Retina (tissue), 1 donor: ENCODE measurements at places on chromosomes 6 and 20.

- DNase-seq: peak; percentile 11
These were observed 95.7 kb downstream of the SHLD1 start for GRCh38 chr20:5845681-5846615.

- DNase-seq: no peak
These were observed 2.0 kb downstream of the NCOA3 start for GRCh38 chr20:47503685-47504084.

GRCh38 chr6:8483650-8484049 is 48.3 kb upstream of the SLC35B3 start:
- no peak for DNase-seq

- DNase-seq: peak; percentile 49
These were observed at the start of gene CRIP3 for GRCh38 chr6:43308101-43308989. TSS of gene CRIP3 (minus strand) at chr6:43308826. CDS start at chr6:43308792, 34 bp downstream.

DNA sequence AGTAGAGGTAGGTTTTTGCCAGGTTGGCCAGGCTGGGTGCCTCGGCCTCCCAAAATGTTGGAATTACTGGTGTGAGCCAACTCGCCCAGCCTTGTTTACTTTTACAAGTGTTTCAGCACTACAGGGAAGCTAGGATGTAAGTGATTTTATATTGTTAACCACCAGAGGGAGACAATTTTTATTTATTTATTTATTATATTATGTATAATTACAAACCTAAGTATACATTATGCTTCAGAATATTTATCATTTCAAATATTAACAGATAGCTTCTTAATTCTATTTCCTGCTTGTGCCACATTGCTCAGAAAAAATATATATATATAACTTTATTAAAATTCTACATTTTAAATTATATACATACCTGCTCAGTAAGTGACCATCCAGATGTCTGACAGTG is 9.8 kb downstream of the MMUT start:
- DNase-seq: no peak

DNA sequence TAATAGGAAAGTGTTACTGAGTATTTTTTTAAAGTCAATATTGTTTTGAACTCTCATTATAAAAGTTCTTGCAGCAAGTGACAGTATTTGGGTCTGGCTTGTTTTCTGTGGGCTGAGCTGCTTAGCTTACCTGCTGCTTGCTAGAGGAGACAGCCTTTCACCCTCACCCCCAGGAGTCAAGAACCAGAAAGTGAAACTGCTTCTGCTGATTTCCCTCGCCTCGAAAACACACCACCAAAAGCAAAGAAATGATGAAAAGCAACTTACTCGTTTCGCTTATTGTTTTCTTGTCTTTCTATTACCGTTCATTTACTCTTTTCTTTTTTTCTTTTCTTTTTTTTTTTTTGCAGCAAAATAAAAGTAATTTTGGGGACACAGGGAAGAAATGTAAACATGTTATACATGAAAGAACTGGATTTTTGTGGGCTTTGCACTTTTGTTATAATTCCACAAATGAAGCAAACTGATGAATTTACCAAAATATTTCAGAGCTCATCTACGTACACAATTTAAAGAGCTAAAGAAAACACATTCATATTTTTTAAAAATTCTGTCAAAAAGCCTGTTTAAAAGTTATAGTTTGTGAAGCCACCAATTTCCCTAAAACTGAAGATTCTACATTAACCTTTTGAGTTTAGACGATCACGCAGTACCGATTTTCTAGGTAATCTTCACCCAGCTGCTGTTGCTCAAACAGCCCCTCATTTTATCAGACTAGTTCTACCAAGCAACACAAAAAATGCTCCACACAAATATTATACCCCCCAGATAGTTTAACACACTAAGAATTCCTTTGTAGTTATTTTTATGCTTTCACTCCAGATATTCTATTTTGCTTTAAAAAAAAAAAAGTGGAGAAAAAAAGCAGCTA is 1.7 kb downstream of the SCML4 start:
- DNase-seq: no peak

DNA sequence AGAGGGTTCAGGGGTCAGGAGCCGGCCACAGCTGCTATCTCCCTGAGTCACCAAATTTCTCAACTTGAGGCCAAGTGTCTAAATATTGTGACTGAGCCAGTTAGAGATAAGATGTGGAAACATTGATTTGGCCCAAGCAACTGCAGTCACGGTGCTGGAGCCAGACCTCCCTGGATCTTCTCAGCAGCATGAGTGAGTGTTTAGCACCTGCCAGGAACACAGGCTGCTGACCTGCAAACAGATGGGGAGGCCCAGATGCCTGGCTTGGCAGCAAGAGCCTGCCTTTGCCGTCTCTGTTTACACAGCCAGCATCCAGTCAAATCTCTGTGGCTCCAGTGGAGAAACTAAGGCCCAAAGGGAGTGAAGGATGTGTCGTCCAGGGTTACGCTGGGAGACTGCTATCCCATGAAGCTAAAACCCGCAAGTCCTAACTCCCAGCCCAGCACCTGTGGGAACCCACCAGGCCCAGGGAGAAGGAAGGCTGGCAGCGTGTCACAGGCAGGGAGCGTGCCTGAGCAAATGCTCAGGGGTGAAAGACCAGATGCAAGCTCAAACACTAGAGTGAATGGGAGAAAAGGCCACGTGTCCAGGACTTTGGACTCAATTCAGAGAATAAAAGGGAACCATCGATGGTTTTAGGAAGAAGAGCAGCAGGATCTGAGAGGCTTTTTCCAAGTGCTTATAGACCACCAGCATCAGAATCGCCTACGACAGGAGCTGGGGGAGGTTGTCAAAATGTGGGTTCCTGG is 15.9 kb upstream of the PTGIS start:
- DNase-seq: no peak

DNA sequence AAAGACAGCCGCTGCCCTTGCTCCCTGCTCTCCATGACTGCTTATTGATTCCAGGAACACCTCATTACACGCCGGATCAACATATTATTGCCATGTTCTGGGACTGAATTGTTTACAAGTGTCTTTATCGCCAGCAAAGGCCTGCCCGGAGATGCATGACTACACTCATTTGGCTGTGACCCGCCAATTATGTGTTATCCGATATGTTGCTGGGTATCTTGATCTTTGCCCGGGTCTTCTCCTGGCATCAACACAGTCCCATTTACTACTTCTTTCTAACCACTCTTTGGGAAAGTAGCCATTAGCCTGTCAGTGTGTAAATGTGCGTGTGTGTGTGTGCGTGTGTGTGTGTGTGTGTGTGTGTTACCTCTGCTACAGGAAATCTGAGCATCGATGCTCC is 15.4 kb downstream of the LINC00237 start:
- DNase-seq: peak; percentile 46

- no peak for DNase-seq
These were observed 48.4 kb downstream of the DHX35 start for GRCh38 chr20:39010496-39010895.

DNA sequence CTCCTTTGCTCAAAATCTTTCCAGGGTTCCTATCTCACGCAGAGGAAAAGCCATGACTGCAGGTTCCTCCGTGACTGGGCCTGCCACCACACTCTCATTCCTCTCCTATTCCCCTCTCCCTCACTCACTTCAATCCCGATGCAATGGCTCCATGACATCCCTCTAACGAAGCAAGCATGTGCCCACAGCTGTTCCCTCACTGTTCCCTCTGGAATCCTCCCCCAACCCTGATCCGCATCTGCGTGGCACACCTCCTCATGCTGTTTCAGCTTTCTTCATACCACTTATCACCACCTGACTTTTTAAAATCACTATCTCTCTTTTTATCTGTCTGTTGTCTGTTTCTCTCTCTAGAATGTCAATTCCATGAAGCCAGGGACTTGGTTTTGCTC is 25.5 kb downstream of the ANGPT4 start:
- peak; percentile 49 for DNase-seq

- no peak for DNase-seq
These were observed 145.8 kb downstream of the INSM1 start for GRCh38 chr20:20513720-20514119.

DNA sequence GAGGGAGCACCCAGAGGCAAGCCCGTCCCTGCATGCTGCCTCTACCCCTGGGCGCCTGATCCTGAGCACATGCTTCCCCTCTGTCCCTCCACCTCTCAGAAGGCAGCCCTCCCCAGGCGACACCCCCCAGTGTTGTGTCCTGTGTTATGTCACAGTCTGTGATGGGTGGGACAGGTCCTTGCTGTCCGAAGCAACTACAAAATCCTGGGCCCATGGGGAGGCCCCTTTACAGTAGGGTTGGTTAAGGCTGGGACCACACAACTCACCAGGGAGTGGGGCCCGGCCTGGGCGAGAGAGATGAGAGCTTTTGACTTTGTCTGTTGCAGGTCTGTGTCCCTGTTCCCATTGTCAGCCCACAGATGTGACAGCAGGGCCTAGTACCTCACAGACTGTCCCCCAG is 78.0 kb downstream of the DHX35 start:
- no peak for DNase-seq

GRCh38 chr20:59042151-59042795 is at the start of gene PRELID3B:
TSS of gene PRELID3B (minus strand) at chr20:59042786. CDS start at chr20:59042730, 56 bp downstream.
- no peak for DNase-seq

DNA sequence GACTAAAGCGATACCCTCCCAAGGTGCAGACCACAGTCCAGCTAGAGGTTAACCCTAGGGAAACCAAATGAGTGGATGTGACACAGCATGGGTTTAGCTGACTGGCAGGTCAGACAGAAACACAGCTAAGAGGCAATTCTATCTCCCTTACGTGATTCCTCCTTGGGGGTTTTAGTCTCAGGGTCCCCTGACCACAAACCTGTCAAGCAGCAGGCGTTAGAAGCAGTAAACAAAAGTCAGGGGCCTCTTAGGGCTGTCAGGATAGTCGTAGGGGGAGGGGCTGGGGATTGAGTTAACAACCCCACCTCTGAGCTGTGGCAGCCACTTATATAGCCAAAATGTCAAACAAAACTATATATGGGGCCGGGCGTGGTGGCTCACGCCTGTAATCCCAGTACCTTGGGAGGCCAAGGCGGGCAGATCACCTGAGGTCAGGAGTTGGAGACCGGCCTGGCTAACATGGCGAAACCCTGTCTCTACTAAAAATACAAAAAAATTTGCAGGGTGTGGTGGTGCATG is 13.6 kb downstream of the KCNK5 start:
- DNase-seq: no peak

DNA sequence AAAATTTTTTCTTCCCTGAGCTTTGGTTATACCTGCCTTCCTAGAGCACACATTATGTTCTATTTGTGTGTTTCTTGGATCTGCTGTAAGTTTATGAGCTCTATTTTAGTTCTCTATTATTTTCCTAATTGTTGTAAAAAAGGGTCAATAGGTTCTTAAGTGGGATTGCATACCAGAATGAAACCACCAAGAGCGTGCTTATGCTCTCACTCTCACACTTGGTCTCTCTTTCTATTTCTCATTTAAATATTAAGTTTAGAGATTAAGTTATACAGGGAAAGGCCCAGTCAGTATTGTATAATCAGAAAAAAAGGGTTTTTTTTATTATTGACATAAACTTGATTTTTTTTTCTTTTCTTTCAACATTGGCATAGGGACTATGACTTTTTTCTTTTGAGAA is 96.8 kb downstream of the RIMS1 start:
- DNase-seq: no peak

DNA sequence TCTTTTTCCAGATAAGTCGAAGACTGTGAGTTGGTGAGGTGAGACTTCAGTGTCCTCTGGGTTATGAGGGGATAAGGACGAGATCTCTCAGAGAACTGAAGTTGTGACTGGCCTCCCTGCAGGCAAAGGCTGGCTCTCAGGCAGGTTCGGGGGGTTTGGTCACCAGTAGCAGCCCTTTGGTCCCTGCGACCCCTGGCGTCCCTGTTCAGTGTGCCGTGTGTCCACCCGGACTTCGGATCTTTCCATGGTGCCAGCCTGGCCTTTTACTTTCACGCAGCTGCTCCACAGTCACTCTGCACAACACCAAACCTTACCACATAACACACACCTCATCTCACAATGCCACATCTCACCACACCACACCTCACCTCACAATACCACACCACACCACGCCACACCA is 131.9 kb downstream of the ERMARD start:
- no peak for DNase-seq

DNA sequence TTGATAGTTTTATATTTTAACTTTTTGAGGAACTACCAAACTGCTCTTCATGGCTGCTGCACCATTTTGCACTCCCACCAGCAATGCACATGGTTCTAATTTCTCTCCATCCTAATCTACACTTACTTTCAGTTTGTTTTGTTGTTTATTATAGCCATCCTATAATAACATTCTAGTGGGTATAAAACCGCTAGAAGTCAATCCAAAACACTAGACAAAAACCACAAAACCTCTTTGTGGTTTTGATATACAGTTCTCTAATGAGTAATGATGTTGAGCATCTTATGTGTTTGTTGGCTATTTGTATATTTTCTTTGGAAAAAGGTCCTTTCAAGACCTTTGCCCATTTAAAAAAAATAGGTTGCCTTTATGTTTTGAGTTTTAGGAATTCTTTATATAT is 5.6 kb downstream of the RPP21 start:
- no peak for DNase-seq

DNA sequence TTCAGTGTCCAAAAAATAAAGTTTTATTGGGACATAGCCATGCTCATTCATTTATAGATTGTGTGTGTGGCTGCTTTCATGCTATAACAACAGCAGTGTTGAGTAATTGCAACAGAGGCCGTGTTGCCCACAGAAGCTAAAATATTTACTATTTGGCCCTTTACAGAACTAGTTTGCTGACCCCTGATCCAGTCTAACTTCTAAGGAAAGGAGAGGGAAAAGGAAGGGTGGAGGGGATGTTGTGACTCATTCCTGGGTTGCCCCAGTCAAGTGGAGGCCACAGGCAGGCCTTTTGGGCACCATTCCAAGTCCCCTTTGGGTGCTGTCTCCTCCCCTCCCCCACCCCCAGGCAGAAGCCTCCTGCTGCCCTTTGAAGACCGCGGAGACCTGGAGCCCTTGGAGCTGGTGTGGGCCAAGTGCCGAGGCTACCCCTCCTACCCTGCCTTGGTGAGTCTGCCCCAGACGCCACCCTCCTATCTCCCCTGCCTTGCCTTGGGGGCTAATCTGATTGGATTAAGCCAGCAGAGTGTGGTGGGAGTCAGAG is 28.4 kb downstream of the BRPF3 start:
- DNase-seq: no peak

- no peak for DNase-seq
These were observed 80.6 kb upstream of the BHLHE23 start for GRCh38 chr20:63087236-63087871.

- no peak for DNase-seq
These were observed 36.7 kb upstream of the SDHAF4 start for GRCh38 chr6:70530023-70530422.

- peak; percentile 82 for DNase-seq
These were observed 17.0 kb downstream of the GPX5 start for GRCh38 chr6:28542440-28543296.

DNA sequence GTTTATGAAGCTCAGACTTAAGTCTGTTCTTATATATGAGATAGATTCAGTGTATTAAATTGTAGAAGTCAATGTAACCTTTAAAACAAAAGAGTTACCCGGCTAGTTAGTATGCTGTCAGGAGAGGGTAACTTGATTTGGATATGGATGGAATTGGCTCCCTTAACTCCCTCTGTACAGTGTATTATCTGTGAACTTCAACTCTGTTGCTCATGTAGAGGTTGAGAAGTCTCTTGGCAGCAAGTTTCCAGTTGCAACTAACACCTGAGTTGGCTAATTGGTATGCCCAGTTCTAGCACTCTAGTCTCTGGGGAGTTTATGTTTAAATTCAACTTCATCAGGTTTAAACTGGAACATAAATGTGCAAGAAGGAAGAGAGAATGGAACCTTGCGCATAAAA is 111.0 kb downstream of the NCOA3 start:
- DNase-seq: no peak

GRCh38 chr6:52317211-52317610 is 32.7 kb upstream of the MCM3 start:
- no peak for DNase-seq
